Endodermal cell (in vitro differentiated cells): ENCODE measurements at places on chromosomes 1 and 21. TPM values are rescaled to one million over a fixed set of nuclear protein-coding genes. Genes with fewer than 3 reads are reported as not detected.

TTC34 gene
- total RNA-seq = 2.5 and 3.1 TPM in 2 replicates

DNA sequence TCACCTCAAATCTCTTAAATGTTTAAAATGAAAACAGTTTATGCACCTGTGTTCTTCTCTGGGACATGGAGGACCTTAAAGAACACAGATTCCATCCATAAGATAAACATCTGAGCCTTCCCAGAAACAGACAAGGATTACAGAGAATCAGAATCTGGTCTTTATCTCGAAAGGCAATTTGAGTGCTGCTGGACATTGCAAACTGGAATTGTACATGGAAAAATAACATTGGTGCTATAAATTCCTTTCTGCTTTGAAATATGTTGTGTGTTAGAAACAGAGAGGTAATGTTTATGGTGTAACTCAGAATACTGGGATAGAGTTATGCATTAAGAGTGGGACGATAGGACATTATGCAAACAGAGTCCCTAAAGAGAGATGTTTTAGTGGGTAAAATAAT is 6.6 kb upstream of the DDR2 start:
- no peak for DNase-seq

PTPRU gene
- 45.9 and 49.8 TPM in 2 replicates for total RNA-seq

- no peak for DNase-seq
Observed at GRCh38 chr1:192826791-192827546, 18.1 kb downstream of the RGS2 start.

SYPL2 gene
- not detected in 3 replicates for total RNA-seq

- no peak for DNase-seq
Observed at GRCh38 chr1:193408782-193409293, 222.4 kb upstream of the B3GALT2 start.
